ENCODE measurements at places on chromosomes 7 and 10. TPM values are rescaled to one million over a fixed set of nuclear protein-coding genes. Genes with fewer than 3 reads are reported as not detected.
A peak's percentile ranks its signal among the peaks of the same experiment; 100 is the strongest.

CCAR1 gene
- total RNA-seq = 49.2 TPM

DNA sequence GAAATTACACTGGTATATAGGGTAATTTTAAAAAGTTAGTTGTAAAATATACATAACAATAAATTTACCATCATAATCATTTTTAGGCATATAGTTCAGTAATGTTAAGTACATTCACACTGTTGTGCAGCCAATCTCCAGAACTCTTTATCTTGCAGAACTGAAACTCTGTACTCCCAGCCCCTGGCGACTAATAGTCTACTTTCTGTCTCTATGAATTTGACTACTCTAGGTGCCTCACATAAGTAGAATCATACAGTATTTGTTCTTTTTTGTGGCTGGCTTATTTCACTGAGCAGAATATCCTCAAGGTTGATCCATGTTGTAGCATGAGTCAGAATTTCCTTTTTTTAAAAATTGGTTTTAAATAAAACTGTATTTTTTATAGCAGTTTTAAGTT lies 41.4 kb downstream of the NRF1 start:
- no peaks in the 10 kb centered on the region for H3K4me1 ChIP-seq
- no peak for DNase-seq
- no peak overlapping the region for H3K27ac ChIP-seq
- no peak overlapping the region for H3K4me3 ChIP-seq

GRCh38 chr10:70604106-70604505 lies 1.6 kb upstream of the PRF1 start:
- H3K27me3 ChIP-seq = no peaks in the 10 kb centered on the region
- H3K4me1 ChIP-seq = no peaks in the 10 kb centered on the region
- H3K27ac ChIP-seq = no peak overlapping the region
- DNase-seq = peak; percentile 5

GRCh38 chr7:70420381-70420662 lies 711.6 kb upstream of the GALNT17 start:
- no peak overlapping the region for H3K27ac ChIP-seq
- H3K4me3 ChIP-seq = no peak overlapping the region
- no peaks in the 10 kb centered on the region for H3K4me1 ChIP-seq
- H3K27me3 ChIP-seq = no peaks in the 10 kb centered on the region

EPO gene
- total RNA-seq = not detected

ENTPD1 gene
- 10.6 TPM for total RNA-seq

GIMAP5 gene
- total RNA-seq = not detected
